ENCODE measurements at places on chromosomes 4 and X. TPM values are rescaled to one million over a fixed set of nuclear protein-coding genes. Genes with fewer than 3 reads are reported as not detected.

GRCh38 chr4:183988874-183989273 is 83.8 kb downstream of the STOX2 start:
- no peak for DNase-seq

GRCh38 chr4:155032521-155033229 is 175.8 kb upstream of the NPY2R start:
- no peak for DNase-seq

DNA sequence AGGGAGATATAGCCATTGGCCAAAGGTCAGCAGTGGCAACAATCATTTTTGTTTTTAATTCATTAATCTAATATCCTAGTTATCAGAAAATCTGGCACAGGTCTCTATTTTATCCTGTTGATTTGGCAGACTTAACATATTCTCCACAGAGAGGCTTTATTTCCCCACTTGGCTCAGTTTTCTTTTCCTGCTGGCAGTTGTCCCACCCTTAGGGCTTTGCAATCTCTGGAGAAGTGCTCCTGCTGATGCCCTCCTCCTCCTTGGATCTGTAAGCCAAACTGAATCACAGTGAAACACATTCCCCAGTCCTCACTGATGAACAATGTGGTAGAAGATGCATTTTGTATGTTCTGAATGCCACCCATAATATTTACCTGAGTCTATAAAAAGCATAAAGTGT is 889.7 kb downstream of the PDHA2 start:
- DNase-seq, result no peak

GRCh38 chrX:11188664-11189063 is 77.5 kb downstream of the HCCS start:
- no peak for DNase-seq

The CCDC149 gene
- total RNA-seq, result 25.5 TPM

GRCh38 chr4:47642985-47643760 is 158.1 kb downstream of the ATP10D start:
- no peak for DNase-seq

The MAGEC2 gene
- total RNA-seq, result not detected

- no peak for DNase-seq
Measured at GRCh38 chr4:101347267-101347556, at the start of gene PPP3CA. Gene PPP3CA, minus strand, starts transcription at chr4:101347526.

DNA sequence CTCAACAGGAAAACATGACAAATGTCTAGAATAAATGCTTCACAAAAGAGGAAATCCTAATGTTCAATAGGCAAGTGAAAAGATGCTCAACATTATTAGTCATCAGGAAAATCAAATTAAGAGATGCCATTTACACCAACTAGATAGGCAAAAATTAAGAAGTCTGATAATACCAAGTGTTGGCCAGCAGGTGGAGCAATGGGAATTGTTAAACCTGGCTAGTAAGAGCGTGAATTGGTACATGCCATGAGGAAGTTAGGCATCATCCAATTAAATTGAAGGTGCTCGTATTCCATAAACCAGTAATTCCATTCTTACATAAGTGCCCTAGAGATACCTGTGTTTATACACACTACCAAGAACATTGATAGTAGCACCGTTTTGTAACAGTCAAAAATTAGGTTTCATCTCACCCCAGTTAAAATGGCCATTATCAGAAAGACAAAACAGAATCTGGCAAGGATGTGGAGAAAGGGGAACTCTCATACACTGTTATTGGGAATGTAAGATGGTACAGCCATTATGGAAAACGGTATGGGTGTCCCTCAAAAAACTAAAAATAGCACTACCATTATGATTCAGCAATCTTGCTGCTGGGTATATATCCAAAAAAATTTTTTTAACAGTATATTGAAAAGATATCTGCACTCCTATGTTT is 14.0 kb upstream of the ZCCHC18 start:
- DNase-seq, result peak; percentile 52
